ENCODE measurements at places on chromosomes 16 and 17.

- peak; percentile 31 for DNase-seq
Observed at GRCh38 chr17:80254396-80255251, 6.0 kb upstream of the RNF213 start.

- DNase-seq = no peak
Observed at GRCh38 chr17:962166-962565, 17.4 kb downstream of the NXN start.

DNA sequence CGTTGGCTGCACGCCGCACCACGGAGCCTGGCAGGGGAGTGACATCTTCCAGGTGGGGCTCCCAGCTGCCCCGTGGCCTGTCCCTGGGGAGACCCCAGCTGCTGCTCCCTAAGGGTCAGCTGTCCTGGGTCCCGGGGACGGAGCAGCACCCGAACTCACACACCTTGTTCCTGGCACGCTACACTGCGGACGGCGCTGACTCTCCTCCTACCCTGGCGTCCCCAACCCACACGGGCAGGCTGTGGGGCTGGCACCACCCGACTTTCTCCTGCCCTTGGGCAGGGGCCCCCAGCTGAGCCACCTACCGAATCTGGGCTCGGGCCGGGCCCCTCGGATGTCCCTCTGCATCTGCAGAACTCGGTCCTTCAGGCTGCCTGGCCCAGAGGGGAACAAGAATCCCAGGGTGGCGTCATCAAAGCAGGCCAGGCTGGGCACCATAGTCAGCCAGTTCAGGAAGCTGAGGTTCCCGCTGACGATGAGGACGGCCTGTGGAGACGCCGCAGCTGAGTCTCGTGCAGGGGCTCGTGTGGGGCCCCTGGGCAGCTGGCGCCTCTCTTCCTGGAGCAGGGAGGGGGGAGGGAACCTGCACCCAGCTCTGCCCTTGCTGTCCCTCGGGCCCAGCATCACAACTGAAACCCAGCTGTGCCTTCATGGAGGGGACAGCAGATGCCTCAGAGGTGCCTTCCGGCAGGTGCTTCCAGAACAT, 70.5 kb upstream of the GNG13 start:
- no peak for DNase-seq

DNA sequence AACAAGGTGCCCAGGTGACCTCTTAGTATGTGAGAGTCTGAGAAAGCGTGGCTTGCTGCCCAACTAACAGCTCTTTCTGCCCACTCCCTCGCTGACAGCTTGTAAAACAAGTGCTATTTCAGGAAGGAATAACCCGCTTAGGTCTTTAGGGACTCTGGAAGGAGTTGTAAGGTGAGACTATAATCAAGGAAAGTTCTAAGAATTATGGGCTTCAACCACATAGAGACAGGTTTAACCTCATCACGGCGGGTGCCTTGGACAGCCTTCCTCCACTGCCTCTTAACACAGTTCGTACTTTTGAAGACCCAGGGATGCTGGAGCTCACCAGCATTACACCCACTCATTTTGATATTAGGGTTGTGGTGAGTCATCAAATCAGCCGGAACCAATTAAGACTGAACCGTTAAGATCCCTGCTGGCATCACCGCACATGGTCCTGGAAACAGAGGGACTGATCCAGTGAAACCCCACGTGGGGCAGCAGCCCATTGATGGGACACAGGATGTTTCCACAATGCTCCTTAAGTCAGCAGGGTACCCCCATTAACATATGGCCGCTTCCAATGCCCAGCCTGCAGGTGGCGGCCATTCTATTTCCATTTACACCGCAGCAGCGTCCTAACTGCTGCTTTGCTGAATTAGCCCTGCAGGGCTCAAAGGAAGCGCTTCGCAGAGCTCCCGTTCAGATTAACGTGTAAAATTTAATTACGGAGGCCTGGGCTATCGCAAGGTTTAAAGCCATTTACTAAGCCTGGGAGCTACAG, 176.6 kb upstream of the SDK2 start:
- DNase-seq = no peak

- DNase-seq = no peak
Observed at GRCh38 chr17:48578616-48579470, 693 bp upstream of the HOXB4 start.

DNA sequence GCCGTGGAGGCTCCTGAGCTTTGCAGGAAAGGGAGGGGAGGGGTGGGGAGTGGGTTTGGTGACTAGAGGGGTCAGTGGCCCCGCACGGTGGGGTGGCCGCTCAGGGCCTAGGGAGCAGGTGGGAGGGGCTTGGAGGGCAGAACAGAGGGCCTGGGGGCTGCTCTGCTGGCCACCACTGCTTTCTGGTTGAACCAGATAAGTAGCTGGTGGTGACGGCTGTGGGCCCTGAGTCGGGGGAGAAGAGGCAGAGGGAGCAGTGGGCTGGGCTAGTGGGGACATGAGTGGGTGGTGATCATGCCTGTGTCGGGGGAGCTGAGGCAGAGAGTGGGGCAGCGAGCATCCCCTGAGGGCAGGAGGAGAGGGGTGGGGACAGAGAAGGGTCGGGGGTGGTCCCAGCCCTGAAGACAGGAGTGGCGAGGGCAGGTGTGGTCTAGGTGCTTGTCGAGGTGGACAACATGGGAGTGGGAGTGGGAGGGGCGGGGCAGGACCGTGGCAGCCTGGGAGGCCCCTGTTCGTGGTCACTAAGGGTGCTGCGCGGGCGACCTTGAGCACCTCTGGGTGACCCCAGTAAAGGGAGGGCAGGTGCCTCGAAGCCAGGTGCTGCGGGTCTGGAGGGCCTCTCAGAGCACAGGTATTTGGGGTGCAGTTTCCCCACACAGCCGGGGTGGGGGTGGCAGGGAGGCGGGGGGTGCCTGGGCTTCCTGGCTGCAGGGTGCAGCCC, 6.3 kb upstream of the CD7 start:
- no peak for DNase-seq

GRCh38 chr16:82331974-82332750, 162.1 kb upstream of the MPHOSPH6 start:
- no peak for DNase-seq

- no peak for DNase-seq
Observed at GRCh38 chr17:80774146-80774545, 217.5 kb upstream of the CHMP6 start.

Data from stimulated activated CD8-positive, alpha-beta memory T cell treated with anti-CD3 and anti-CD28 coated beads, Interleukin-4, amount 100 ng/mL, for 4 hours (primary cell).